ENCODE measurements at places on chromosomes 2 and 18.

GRCh38 chr2:3025984-3026383 lies 351.6 kb downstream of the EIPR1 start:
- no peak for DNase-seq

DNA sequence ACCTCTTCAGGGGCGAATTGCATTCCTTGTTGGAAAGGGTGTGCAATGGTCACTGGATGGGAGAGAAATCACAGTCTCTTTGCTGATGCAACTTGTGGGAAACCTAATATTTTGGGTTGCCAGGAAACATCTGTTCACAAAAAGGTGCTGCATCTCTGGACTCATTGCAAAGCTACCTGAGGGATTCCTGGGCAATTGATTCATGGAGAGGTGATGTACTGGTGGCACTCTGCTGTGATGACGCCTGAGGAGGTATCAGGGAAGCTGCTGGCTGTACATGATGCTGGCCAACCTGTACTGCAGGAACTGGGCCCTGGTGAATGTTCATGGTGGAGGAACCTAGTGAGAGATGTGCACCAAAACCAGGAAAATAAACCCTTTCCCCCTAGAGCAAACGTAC lies 516.0 kb upstream of the SPHKAP start:
- no peak for DNase-seq

GRCh38 chr18:42707080-42707479 lies 408.4 kb downstream of the RIT2 start:
- DNase-seq: no peak

DNA sequence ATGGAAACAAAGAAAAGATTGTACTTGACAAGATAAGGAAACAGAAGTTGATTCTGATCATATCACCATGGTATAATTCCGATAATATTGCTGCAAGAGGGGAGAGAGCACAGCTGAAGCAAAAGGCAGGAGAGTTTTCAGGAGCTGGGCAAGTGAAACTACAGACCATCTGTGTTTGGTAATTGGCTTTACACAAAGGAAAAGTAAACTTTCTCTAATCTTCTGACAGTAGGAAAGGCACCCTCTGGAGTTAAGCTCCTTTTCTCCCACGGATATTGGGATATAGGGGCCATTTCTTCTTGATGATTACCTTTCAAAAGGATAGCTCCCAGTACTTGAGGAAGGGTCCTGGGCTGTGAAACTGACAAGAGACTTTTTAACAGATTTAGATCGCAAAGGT lies 29.9 kb upstream of the REG3A start:
- DNase-seq: no peak

GRCh38 chr18:51235009-51235789 lies 37.7 kb upstream of the MEX3C start:
- no peak for DNase-seq

GRCh38 chr2:69089998-69090397 lies 77.0 kb downstream of the ANTXR1 start:
- no peak for DNase-seq
